ENCODE measurements at places on chromosomes 11 and 22.

- DNase-seq, result no peak
Observed at GRCh38 chr11:16607675-16608644, 130.5 kb upstream of the C11orf58 start.

GRCh38 chr11:43021466-43021865 is 290.3 kb upstream of the API5 start:
- DNase-seq, result no peak

- no peak for DNase-seq
Observed at GRCh38 chr11:66044757-66045156, 4.2 kb downstream of the GAL3ST3 start.

DNA sequence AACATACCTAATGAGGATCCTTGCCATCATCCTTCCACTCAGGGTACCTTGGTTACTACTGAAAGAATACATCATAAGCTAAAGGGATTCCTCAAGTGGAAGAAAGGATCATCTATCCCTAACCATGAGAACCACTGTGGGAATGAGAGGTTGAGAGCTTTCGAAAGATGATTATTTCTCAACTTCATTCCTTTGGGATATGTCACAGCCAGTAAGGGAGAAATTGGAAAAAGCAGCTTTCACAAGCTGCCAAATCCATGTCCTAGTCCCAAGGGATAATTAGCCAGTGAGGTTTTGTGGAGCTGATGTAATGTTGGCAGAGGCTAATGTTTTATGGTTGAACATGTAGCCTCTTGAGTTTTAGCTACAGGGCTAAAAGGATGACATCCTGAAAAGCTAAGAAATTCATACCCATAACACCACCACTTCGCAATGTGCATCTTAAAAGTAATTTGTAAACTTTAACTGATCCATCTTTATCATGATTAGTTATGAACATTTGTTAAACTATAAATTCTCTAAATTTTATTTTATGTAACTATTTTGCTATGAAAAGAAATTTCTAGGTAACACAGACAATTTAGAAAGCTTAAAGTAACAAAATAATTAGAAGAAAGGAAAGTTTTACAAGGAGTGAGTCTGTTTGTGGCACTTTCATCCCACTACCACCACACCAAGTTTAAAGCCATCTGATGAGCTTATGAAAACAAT is 123.9 kb downstream of the MRTFA start:
- DNase-seq, result no peak

DNA sequence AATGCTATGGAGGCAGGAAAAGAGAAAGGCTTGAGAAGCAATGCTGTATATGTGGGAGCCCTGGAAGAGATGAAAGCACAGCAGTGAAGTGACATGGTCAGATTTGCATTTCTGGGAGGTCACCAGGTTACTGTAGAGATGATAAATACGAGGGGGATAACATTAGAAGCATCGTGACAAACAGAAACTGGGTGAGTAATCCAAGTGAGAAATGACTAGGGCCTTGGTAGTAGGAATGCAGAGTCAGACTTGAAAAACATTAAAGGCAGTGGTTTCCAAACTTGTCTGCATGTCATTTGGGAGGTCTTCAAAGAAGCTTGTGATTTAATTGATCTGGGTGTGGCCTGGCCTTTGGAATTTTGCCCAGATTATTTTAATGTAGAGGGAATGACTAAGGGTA is 43.9 kb downstream of the CCDC34 start:
- DNase-seq, result no peak

GRCh38 chr11:122102426-122102825 is 13.6 kb downstream of the BLID start:
- no peak for DNase-seq
